Fibroblast of lung (primary cell): ENCODE measurements at places on chromosomes 2 and 18. TPM values are rescaled to one million over a fixed set of nuclear protein-coding genes. Genes with fewer than 3 reads are reported as not detected.

DNA sequence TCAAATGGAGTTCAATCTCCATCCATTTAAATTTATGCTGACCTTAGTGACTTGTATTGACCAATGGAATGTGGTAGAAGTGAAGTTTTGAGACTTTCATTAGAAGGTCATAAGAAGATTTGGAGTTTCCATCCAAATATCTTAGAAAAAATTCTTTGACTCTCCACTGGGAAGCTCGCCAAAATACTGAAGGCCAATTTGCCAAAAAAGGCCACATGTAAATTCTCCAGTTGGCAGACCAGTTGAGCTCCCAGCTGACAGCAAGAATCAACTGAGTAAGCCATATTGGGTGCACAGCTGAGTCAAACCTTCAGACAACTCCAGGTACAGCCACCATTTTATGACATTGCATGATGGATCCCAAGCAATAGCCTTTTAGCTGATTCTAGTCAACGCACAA is 228.3 kb upstream of the SETBP1 start:
- DNase-seq: peak; percentile 65
- H3K27ac ChIP-seq: no peak overlapping the region
- H3K4me1 ChIP-seq: no peaks in the 10 kb centered on the region
- no peaks in the 10 kb centered on the region for H3K27me3 ChIP-seq
- no peaks in the 10 kb centered on the region for H3K36me3 ChIP-seq

SCG2 gene
- polyA plus RNA-seq: 1.4 and 2.9 TPM in 2 replicates

GRCh38 chr18:47969816-47970215 is 39.4 kb upstream of the SMAD2 start:
- H3K36me3 ChIP-seq: no peaks in the 10 kb centered on the region
- no peaks in the 10 kb centered on the region for H3K27me3 ChIP-seq
- peak; percentile 65 for DNase-seq
- H3K27ac ChIP-seq: no peak overlapping the region

DNA sequence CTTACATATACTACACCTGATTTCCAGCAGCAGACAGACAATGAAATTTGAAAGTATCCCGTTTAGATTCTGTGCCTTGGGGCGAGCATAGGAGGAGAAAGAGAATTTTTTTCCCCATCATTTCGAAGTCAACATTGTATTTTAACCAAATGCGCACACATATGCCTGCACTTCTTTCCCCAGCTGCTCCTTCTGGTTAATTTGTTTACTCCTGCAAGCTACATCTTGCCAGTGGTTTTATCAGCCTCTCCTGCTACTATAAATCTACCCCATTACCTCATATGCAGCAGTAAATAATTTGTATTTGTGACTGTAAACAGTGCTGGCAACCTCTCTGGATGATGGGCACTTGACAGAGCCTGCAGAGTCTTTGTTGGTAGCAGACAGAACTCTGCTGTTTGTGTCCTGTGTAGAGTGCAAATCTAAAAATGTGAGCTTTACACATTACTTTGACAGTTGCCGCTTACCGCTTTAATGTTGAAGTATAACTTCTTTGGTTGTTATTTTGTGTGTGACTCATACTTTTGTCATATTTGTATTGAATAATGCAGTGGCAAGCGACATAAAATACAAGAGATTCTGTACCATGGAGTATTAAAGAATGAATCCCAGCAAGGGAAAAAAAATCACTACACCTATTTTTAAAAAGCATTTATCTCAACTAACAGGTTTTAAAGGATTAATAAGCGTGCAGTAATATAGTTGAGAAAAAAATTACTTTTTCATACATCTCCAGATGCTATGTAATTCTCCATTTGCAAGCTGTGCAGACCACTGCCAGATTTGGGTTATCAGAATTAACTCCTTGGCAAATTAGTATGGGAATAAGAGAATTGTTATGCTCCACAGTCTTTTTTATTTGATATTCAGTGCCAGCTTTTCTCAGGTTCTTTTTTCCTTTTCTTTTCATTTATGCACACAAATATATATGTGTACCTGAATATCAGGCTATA is 536.8 kb downstream of the XIRP2 start:
- no peaks in the 10 kb centered on the region for H3K36me3 ChIP-seq
- H3K27ac ChIP-seq: no peak overlapping the region
- DNase-seq: no peak
- H3K4me3 ChIP-seq: no peak overlapping the region
- H3K4me1 ChIP-seq: no peaks in the 10 kb centered on the region

DNA sequence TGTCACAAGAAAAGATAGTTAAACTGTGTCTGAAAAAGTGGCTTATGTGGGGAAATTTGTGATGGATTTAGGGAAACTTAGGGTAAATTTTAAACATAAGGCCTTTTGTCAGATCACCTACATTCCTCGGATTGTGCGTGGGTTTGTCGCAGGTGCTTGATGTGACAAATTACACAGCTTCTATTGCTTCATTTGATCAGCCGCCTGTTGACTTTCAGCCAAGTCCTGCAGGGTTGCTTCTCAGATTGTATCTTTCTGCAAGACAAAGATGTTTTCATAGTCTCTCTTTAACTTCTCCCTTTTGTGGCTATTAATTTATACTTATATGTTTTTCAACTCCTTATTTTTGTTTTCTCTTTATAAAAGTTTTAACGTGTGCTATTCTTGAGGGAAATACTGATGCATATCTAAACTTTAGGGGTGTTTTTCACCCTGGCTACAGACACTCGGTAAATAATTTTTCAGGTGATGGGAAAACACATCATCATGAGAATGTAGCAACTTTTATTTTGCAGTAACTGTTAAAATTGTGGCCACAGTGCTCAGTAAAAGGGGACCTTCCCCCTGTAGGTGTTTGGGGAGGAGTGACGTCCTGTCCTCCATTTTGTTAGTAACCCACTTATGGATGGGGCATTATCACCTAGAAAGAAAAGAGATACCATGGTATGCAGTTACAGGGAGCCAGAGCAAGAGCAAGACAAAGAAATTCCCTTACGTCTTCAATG is 31.4 kb downstream of the GALM start:
- no peak overlapping the region for H3K27ac ChIP-seq
- H3K27me3 ChIP-seq: no peaks in the 10 kb centered on the region
- DNase-seq: peak; percentile 24
- no peak overlapping the region for H3K4me3 ChIP-seq
- no peaks in the 10 kb centered on the region for H3K4me1 ChIP-seq
- no peaks in the 10 kb centered on the region for H3K36me3 ChIP-seq

DNA sequence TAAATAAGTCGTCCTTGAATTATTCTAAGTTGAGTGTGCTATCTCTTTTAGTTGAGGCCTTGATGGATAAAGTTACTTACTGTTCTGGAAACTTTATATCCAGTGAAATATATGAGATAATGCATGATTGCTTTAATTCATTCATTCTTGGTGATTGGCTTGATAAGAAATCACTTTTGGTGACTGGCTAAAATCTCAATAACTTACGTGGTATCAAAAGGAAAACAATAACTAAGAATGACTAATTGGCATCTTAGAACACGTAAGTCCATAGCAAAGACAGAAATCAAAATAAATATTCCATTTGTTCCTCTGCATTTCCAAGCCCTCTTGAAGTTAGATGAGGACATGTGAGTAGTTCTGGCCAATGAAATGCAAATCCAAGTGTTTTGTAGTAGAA is 251.6 kb downstream of the NUP35 start:
- H3K27ac ChIP-seq: no peak overlapping the region
- H3K36me3 ChIP-seq: no peaks in the 10 kb centered on the region
- peak; percentile 18 for DNase-seq

DNA sequence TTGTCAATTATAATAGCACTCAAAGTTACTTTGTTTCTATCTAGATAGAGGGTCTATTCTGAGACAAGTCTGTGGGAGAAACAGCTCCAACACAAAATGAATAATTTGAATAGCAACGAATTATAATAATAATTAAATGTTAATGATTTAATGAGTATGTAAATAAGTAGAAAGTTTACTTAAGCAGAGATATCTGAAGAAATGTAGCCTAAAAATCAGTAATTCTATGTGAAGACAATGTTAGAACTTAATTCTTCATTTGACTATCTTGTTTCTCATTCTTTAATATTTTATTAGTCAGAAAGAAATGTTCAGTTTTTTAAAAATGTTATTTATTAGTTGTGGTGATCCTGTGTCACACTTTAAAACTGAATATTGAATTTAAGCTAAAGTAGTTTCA is 161.2 kb downstream of the PLEKHA3 start:
- H3K27ac ChIP-seq: no peak overlapping the region
- H3K27me3 ChIP-seq: no peaks in the 10 kb centered on the region
- no peak overlapping the region for H3K4me3 ChIP-seq
- H3K4me1 ChIP-seq: no peaks in the 10 kb centered on the region

DNA sequence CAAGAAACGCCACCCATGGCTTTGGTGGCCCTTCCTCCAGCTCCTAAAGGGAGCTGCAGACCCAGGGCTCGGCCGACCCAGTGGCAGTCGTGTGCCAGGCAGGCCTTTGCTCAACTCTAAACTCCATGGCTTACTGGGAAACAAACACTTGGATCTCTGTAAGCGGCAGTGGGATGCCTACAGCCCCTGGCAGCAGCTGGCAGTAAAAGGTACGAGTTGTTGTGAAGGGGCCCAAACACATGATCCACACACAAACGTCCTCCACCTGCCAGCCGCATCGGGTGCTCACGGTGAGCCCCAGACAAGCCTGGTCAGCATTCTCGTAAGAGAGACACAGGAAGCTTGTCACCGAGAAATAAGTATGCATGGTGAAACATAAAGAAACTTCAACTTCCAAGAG is 214.9 kb downstream of the MGAT5 start:
- DNase-seq: no peak
- peaks cover 2% of the 10 kb centered on the region for H3K27me3 ChIP-seq
- H3K27ac ChIP-seq: no peak overlapping the region
- no peak overlapping the region for H3K4me3 ChIP-seq
- H3K36me3 ChIP-seq: no peaks in the 10 kb centered on the region
- H3K4me1 ChIP-seq: no peaks in the 10 kb centered on the region

FIGN gene
- 1.3 and 1.6 TPM in 2 replicates for polyA plus RNA-seq

- no peaks in the 10 kb centered on the region for H3K27me3 ChIP-seq
- H3K27ac ChIP-seq: no peak overlapping the region
- H3K4me3 ChIP-seq: no peak overlapping the region
- DNase-seq: no peak
- H3K4me1 ChIP-seq: no peaks in the 10 kb centered on the region
Observed at GRCh38 chr18:11134940-11135339, 14.4 kb downstream of the PIEZO2 start.

DNA sequence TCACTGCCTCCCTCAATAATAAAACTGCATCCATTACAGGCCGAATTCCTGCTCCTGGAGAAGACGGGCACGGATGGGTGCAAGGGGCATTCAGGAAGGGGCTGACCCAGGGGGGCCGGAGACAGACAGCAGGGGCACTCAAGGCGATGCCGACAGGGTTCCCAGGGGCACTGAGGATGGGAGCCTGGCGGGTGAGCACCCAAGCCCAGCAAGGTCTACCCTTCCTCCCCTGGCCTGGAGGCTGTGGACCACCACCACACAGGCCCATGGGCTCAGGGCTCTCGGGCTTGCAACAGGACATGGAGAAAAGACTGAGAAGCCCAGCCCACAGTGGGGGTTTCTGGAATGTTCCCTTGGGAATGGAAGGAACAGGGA is 104.7 kb upstream of the ODC1 start:
- no peak overlapping the region for H3K4me3 ChIP-seq
- peaks cover 5% of the 10 kb centered on the region for H3K27me3 ChIP-seq
- H3K27ac ChIP-seq: no peak overlapping the region
- no peak for DNase-seq
- H3K4me1 ChIP-seq: no peaks in the 10 kb centered on the region

MAT2A gene
- polyA plus RNA-seq: 334 and 369 TPM in 2 replicates

DNA sequence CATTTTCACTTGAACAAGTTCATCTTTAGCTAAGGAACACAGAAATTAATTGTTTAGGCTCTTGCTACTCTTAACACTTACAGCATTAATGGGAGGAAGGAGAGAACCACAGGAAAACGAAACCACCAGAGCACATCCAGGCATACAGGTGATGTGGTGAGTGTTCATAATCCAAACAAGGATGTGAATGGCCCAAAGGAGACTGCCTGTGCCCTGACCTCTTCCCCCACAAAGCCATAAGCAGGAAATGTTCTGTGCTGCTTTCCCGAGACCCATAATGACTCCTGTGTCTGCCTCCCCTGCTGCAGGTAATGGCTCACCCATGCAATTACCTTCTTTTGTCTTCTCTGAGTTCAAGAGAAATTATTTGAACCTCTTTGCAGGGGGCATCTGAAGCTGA is 295.9 kb upstream of the LINC00305 start:
- no peaks in the 10 kb centered on the region for H3K36me3 ChIP-seq
- no peak overlapping the region for H3K27ac ChIP-seq
- no peak for DNase-seq
- H3K27me3 ChIP-seq: no peaks in the 10 kb centered on the region
- H3K4me3 ChIP-seq: no peak overlapping the region

- H3K27me3 ChIP-seq: peaks cover 7% of the 10 kb centered on the region
- H3K36me3 ChIP-seq: no peaks in the 10 kb centered on the region
- DNase-seq: peak; percentile 87
- no peak overlapping the region for H3K27ac ChIP-seq
Observed at GRCh38 chr18:48455555-48456478, 46.6 kb upstream of the ZBTB7C start.

DNA sequence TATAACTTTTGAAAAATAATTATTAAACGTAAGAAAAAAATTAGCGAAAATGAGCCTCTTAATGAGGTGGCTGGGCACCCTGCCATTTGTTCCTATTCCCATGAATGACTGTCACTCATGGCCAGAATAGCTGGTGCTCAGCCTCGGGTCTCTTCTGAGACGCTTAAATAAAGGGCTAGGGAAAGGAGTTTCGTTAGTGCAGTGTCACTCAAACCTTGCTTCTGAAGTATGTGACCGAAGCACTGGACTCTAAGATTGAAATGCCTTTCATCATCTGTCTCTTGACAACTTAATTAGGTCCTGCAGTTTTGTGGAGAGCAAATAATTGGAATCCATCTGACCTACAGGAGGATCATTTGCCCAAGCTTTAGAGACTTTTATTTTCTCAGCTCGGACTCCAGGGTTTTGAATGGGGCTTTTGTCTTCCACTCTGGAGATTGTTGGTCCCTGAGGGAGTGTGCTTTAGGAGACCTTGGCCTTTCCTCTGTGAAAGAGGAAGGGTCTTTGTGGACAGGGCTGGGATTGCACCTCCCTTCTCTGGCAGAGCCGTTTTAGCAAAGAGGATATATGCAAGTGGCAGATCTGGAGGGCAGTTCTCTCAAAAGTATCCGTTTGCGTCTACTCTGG is 42.3 kb upstream of the FHOD3 start:
- no peak overlapping the region for H3K4me3 ChIP-seq
- no peak overlapping the region for H3K27ac ChIP-seq
- DNase-seq: no peak
- H3K36me3 ChIP-seq: no peaks in the 10 kb centered on the region

CFC1 gene
- not detected in 2 replicates for polyA plus RNA-seq

DHRS9 gene
- not detected in 2 replicates for polyA plus RNA-seq

PAX8 gene
- 0.26 and 0.28 TPM in 2 replicates for polyA plus RNA-seq

PID1 gene
- 15.7 and 49.0 TPM in 2 replicates for polyA plus RNA-seq

SKOR2 gene
- polyA plus RNA-seq: not detected in 2 replicates
